ENCODE measurements at places on chromosomes 13 and 19.

GRCh38 chr19:31801611-31802010, 452.4 kb upstream of the TSHZ3 start:
- no peak for DNase-seq

GRCh38 chr13:48816700-48817099, 159.0 kb upstream of the FNDC3A start:
- no peak for DNase-seq

DNA sequence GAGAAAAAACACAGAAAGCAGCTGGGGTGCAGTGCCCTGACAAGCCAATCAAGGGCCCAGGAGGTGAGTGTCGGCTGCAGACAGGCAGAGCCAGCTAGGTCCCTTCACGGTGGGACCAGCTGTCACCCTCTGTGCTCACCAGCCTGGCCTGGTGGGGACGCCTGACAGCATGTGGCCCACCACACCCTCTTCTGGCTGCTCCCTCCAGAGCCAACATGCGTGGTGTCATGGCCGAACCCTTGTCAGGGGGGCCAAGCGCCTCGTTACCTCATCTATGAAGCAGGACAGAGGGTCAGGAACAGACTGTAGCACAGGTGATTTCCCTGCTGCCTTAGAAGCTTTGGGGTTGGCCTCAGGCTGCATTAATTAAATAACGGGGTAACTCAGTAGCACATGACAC, 40.0 kb upstream of the ISYNA1 start:
- DNase-seq = no peak

DNA sequence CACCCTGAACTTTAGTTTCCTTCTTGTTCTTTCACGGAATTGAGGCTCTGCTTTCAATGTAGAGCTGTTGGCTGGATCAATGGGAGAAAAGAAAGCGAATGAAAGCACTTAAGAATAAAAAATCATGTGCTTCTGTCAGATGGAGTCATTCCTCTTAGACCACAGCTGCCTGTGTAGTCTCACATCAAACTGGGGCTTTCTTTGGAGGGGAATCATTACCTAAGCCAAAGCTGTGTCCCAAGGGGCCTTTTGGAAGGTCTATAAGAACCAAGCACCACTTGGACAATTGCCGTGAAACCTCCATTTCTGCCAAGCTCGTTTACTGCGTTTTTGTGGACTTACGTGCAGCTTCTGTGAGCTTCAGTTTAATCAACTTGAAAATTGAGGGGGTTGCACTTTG, 44.2 kb upstream of the RNF113B start:
- no peak for DNase-seq

- DNase-seq = no peak
Measured at GRCh38 chr13:20706661-20707060, 3.2 kb downstream of the IL17D start.

DNA sequence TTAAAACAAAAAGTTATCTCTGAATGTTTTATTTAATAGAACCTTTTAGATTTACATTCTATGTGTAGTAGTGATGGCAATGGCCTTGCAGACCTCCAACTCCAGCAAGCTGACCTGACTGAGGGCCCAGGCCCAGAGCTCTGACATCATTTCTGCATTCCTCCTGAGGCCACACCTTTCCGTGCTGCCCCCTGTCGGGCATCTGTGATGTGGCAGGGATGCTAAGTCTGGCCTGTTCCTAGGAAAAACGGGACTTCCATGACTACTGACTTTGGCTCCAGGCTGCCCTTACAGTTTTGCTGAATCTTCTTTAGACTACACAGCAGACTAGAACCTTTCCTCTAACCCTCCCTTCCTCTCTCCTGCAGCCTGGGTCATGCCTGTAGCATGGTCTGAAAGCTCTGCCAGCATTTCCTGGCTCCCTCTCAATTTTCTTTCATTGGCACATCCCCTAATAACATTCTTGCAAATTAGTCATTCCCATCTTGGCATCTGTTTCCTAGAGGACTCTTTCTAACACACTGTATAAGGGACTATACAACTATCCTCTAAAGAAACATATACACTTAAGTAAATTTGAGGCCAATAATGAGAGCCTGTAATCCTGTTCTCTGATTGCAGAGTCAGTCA, 249.1 kb downstream of the GPC5 start:
- DNase-seq = no peak

All from stimulated activated CD8-positive, alpha-beta memory T cell treated with anti-CD3 and anti-CD28 coated beads, Interleukin-7, amount 100 ng/mL, for 4 hours (primary cell).